ENCODE measurements at places on chromosomes 2 and 18. TPM values are rescaled to one million over a fixed set of nuclear protein-coding genes. Genes with fewer than 3 reads are reported as not detected.

The TIMM21 gene
- total RNA-seq = 16.4 TPM

The LYPD6B gene
- 18.6 TPM for total RNA-seq

The GLI2 gene
- total RNA-seq = 19.0 TPM

The UGT1A4 gene
- total RNA-seq = not detected

The SP140 gene
- total RNA-seq = 1.2 TPM

The GRHL1 gene
- total RNA-seq = 0.36 TPM

Measured in hair follicle dermal papilla cell (primary cell).